ENCODE measurements at places on chromosomes 13 and 19.
A peak's percentile ranks its signal among the peaks of the same experiment; 100 is the strongest.

DNA sequence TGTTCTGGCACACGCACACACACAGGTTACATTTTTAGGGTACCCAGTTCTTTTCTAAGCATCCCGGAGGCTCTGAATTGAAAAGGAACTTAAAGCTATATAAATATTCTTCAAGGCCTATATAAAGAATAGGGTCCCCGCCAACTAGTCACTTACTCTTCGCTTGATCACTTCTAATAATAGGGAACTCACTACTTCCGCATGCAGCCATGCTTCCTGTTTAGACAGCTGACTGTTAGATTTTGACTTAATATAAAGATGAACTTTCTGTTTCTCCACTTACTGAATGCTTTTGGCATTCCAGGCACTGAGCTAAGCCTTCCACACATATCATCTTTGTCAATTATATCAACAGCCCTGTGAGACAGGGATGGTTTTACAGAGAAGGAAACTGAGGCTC lies 259.6 kb downstream of the TSHZ3 start:
- DNase-seq: no peak

GRCh38 chr19:31960474-31960873 lies 384.9 kb upstream of the ZNF507 start:
- no peak for DNase-seq

GRCh38 chr19:4454747-4455718 lies 2.6 kb downstream of the UBXN6 start:
- no peak for DNase-seq

DNA sequence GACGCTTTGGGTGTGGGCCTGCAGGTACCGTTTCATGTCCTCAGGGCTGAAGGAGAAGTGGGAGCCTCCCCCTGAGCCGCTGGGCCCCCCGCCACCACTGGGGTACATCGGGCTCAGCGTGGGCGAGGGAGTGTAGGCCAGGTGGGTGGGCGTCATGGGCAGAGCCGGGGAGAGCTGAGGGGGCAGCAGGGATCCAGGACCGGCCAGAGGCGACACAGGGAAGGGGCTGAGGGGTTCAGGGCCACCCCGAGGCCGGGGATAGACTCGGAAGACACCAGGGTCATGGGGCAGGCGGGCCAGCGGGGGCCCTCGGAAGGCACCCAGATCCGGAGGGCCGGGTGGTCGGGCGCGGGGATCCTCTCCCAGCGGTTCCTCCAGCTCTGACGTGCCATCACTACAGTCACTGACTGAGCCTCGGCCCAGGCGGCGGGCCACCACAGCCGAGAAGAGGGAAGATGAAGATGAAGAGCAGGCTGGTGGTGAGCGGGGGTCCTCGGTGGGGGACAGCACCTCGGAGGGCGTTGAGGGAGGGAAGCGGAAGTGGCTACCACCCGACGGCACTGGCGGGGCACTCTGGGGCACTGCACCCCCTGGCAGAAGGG lies 5.7 kb downstream of the ERF start:
- DNase-seq: no peak

GRCh38 chr19:11598746-11599145 lies 1.5 kb downstream of the ZNF627 start:
- no peak for DNase-seq

- no peak for DNase-seq
These were observed 16.5 kb upstream of the NDUFS7 start for GRCh38 chr19:1366899-1367870.

DNA sequence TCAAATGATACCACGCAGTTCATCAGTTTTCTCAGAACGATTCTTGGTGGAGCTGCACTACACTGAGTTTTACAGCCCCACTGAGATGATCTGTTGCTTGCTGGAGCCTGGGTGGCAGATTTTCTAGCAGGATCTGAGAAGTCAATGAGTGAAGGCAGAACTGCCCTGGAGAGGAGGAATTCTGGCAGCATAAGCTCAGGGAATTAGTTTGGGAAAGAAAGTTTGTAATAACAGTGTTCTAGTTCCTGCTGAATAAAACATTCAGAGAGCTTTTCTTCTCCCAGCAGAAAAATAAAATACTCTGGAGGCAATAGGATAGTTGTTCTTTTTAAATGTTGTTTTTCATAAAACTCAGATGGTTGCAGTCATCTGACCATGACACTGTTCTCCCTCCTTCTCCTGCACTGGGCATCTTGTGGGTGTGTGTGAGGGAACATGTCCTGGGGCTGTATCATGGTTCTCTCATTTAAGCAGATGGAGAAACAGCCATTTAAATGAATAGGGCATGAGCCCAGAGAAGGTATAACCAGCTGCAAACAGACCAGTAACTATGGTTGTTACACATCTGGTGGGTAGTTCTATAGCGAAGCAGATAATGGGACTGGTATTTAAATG lies 29.6 kb downstream of the OLFM4 start:
- no peak for DNase-seq

GRCh38 chr13:112651311-112651710 lies 38.5 kb upstream of the ATP11A start:
- DNase-seq: no peak

- DNase-seq: no peak
These were observed 7.9 kb upstream of the SHC2 start for GRCh38 chr19:468587-469256.

GRCh38 chr19:41999071-41999877 lies 5.2 kb upstream of the ATP1A3 start:
- no peak for DNase-seq

GRCh38 chr13:26568132-26568815 lies 10.8 kb downstream of the WASF3 start:
- no peak for DNase-seq

GRCh38 chr19:46019270-46019669 lies 3.6 kb downstream of the PGLYRP1 start:
- no peak for DNase-seq

DNA sequence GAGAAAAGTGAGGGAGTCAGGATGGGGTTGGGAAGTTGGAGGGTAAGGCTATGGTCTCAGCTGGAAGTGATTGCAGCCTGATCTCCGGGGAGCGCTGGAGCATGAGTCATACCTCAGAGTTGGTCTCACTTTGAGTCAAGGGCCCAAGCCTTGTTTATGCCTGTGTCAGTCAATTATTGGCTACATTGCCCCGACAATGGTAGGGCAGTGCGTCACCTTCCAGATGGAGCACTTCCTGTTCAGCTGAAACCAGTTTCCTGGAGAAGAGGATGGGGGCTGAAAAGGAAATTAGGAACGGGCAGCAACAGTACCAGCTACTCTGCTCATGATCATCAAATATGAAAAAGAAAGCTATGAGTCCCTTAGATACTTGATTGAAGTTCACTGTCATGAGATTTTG lies 60.4 kb downstream of the ADGRE1 start:
- DNase-seq: peak; percentile 24

GRCh38 chr13:113903912-113904311 lies 40.0 kb upstream of the GAS6 start:
- no peak for DNase-seq

- peak; percentile 45 for DNase-seq
These were observed 2.7 kb downstream of the JUND start for GRCh38 chr19:18278521-18279265.

- DNase-seq: no peak
These were observed 71.4 kb downstream of the FREM2 start for GRCh38 chr13:38758277-38758676.

DNA sequence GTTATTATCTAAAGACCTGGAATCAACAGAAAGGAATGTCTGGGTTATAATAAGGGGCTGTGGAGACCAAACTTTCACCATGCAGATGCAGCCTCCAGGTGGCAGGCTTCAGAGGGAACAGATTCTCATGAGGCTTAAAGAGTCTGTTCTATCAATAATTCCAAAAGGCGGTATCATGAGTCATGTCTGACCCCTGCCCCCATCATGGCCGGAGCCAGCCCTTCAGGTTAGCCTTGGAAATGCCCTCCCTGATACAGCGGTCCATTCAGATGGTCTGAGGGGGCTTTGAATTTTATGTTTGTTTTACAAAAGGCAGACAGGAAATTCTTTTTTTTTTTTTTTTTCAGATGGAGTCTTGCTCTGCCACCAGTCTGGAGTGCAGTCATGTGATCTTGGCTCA lies 21.7 kb upstream of the LAMP1 start:
- DNase-seq: peak; percentile 12

DNA sequence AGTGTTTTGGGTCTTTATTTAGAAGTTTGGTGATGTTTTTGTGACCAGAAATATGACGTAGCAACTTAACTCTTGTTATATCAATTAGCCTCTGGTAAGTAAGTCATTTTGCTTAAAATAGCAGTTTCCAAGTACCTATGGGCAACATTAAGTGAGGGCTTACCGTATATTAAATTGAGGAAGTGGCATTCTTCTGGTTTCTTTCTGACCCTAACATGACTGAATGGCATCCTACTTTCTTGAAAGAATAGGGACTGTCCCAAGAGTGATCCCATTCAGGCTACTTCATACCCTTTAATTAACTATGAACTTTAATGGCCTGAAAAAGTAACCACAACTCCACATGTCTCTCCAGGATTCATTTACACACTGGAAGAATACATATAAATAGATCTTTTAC lies 106.6 kb downstream of the MZT1 start:
- DNase-seq: no peak

DNA sequence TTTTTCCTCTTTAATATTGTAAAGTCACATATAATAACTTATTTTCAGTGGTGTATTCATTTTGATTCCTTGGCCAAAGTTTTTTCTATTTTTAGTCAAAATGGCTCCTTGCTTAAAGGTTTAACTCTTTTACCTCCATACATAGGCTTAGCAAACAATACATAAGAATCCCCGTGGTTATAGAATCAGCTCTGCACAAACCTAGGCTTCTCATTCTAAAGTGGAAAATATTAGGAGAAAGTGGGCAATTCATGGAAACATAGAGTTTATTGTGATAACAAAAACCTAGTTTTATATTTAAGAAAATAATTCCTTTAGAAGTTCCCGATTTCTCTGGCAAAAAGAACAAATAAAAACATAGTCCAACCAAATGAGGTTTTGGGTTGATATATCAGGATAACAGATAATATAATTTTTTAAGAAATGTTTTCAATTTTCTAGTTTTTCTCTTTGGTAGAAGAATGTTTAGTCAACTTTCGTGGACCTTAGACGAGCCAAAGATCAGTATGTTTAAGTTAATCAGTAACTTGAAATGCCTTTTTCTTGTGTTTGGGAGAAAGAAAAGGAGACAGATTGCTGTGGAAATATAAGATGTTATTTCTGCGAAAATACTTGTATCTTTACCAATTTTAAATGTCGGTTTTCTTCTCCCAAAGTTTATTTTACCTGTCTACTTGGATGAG lies 93.4 kb upstream of the KLF12 start:
- DNase-seq: no peak

GRCh38 chr13:94157705-94158218 lies 321.7 kb downstream of the DCT start:
- no peak for DNase-seq

GRCh38 chr13:110331362-110331761 lies 24.3 kb downstream of the COL4A2 start:
- no peak for DNase-seq

- DNase-seq: no peak
These were observed 294.9 kb downstream of the DLEU7 start for GRCh38 chr13:50548586-50548985.

GRCh38 chr19:29040951-29041350 lies 172.0 kb downstream of the UQCRFS1 start:
- DNase-seq: no peak

DNA sequence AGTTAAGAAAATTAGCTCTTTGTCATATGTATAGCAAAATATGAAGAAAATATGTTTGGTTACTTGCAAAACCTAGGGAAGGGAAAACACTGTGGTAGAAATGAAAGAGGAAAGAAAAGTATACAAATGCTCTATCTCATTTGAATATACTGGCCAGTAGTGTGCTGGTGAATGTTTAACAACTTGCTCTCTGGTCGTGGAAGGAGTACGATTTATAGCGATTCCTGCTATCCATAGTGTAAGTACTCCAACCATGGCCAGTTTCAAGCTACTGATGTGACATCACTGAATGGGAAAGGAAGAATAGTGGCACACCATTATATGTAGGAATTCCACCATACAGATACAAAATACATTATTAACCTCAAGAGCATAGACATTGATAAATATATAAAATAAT lies 9.3 kb downstream of the BORA start:
- DNase-seq: no peak

DNA sequence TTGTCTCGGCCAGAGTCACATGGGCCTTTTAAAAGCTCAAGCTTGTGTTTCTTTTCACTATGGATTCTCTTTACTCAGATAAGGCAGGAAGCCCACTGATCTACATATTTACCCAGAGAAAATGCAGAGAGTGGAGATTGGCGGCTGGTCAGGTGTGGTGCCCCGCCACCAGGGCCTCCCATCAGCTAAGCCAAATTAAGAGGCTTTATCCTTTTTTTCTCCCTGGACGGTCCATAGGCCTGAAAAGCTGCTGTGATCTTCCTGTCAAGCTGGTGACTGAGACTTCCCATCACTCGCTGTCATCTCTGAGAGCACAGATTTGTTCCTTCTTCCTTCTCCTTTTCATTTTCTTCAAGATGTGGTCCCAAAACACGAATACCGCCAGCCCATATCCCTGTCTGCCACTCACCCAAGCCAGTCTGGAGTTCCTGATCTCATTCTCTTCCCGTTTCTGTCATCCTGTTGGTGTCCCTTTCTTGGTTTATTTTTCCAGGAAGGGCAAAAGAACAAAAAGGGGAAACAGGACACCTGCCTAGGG lies 1.9 kb downstream of the SAFB start:
- DNase-seq: no peak

DNA sequence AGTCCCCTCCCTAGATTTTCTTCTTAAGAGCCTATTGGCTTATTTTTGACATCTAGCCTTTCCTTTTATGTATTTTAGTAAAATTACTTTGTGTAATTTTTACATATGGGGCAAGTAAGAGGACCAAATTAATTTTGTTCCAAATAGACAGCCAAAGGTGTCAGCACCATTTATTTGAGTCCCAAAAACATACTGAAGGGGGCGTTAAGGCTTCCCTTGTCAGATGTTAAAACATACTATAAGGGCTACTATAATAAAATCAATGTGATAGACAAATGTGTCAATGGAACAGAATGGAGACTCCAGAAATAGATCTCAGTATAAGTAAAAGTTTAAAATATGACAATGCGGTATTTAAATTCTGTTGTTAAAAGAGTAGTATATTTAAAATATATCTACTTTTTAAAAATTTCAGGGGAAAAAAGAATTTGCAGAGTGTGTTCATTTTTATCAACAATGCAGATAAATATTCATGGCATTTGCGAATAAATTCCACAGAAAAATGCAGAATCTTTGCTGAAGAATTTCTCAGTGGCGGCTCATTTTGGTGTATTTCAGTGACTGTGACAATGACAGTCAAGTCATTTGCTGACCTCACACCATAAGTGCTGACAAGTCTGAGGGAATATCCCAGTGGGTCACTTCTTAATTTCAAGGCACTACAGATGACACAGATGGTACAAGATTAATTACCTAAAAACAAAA lies 133.7 kb downstream of the MTUS2 start:
- DNase-seq: no peak

Data from stimulated activated CD4-positive, alpha-beta T cell treated with anti-CD3 and anti-CD28 coated beads, Interleukin-12 subunit alpha, Interleukin-12 subunit beta, amount 100 ng/mL, for 24 hours (primary cell).